ENCODE measurements at places on chromosomes 5 and 9.
A peak's percentile ranks its signal among the peaks of the same experiment; 100 is the strongest.

GRCh38 chr5:173981185-173981761 is 7.7 kb upstream of the C5orf47 start:
- no peak for DNase-seq

- DNase-seq: no peak
These were observed 1034.8 kb downstream of the CDH12 start for GRCh38 chr5:21818370-21818720.

DNA sequence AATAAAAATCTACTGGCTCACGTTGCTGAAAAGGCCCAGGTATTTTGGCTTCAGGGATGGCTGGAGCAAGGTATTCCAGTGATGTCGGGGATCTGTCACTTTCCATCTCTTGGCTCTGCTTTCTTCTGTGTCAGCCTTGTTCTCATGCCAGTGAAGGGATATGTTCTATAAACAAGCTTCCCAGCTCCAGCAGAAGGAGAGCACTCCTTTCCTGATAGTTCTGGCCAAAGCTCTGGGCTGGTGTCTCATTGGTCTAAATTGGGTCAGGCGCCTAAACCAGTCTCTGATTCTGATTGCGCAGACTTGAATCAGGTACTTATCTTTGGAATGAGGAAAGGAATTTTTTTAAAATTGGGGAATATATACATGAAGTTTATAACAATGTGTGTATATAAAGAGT is 5.1 kb downstream of the SNX30 start:
- no peak for DNase-seq

GRCh38 chr5:132315529-132316067 is 21.4 kb downstream of the SLC22A4 start:
- DNase-seq: no peak

DNA sequence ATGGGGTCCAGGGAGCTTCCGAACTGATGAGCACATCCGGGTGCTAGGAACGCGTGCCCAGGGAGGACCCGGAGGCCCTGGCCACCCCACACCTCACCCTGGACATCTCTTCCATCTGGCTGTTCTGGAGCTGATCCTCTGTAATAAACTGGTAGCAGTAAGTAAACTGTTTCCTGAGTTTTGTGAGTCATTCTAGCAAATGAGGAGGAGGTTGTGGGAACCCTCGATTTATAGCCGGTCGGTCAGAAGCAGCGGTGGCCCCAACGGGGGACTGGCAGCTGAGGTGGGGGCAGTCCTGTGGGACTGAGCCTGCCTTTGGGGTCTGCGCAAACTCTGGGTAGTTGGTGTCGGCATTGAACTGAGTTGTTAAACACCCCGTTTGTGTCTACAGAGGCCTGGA is 15.4 kb upstream of the UBAC1 start:
- DNase-seq: no peak

- no peak for DNase-seq
These were observed 50.4 kb upstream of the CDKN2AIPNL start for GRCh38 chr5:134462047-134462575.

DNA sequence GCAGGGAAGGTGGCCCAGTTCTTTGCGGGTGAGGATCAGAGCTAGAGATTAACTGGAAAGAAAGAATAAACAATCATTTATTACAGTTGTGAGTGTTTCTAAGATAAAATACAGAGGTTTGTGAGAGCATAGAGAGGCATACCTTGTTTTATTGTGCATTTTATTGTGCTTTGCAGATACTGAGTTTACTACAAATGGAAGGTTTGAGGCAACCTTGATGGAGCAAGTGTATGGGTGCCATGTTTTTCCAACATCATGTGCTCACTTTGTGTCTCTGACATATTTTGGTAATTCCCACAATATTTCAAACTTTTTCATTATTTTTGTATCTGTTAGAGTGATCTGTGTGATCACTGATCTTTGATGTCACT is 715 bp upstream of the C5orf34 start:
- DNase-seq: no peak

DNA sequence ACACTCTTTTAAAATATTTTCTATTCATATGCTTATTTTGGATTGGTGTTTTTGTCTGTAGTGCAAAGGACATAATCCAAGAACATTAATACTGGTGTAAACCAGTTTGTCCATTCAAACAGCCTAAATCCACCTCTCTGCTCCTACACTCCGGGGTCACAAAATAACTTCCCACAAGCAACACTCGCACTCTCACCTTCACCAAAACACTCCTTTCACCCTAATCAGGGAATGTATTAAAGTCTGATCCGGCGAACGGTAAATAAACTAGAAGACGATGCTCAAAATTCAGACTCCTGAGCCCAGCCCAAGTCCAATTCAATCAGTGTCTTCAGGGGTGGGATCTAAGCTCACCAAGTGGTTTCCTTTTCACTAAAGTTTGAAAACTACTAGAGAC is 649 bp downstream of the AP3B1 start:
- no peak for DNase-seq

DNA sequence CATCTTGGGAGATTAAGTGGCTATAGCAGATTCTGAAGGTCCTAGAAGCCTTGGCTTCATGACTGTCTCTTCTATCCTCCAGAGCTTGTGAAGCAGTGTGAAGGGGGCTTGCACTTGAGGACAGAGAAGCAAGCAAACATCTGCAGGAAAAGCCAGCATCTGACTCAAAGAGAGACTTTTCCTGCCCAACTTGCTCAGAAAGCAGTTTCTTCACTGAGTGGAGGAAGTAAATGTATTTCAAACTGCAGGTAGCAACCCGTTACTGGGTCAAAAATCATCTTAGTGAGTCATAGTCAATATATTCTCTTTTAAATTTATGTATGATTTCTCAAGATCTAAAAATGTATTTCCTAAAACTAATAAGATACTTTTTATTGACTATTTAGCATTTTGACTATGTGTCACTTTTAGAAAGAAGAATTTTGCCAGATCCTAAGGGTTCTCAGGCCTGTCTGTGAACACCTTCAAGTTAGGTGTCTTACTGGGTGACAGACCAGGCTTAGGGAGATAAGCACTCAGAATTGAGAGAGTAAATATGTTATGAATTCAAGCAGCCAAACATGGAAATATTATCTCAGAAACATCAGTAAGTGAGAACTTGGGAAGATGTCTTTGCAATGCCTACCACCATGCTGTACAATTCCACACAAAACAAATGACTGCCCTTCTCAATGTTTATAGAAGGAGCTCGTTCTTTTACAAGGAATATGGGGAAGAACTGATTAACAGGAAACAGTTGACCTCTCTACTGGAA is 72.6 kb upstream of the DMAC1 start:
- DNase-seq: no peak

GRCh38 chr9:98087420-98088354 is 31.2 kb downstream of the NANS start:
- DNase-seq: no peak

DNA sequence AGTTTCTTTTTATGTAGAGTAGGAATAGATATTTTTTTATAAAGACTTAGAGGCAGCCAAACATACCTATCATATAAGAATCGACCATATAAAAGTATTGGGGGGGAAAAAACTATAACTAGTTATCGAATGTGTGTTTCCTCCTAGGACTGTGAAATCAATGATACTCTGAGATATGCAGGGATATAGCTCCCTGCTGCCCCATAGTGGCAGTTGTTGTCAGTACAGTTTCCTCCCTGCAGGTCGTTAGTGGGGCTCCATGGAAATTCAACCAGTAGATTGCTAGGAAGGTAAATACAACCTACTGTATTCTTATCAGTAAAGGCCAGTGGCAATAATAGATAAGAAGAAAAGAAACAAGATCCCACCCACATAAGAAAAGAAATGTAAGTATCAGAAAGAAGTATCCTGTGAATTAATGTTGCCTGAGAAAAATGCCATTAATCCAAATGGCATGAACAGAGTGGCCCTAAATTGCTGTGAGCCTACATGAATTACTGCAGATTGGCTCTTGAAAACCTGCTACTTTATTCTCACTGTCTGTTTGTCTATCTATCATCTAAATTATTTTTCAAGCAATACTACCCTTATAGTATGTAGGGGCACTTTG is 136.9 kb upstream of the FBN2 start:
- no peak for DNase-seq

GRCh38 chr5:135435467-135436330 is 11.4 kb downstream of the DCANP1 start:
- no peak for DNase-seq

- no peak for DNase-seq
These were observed 1.7 kb downstream of the RRAGA start for GRCh38 chr9:19050637-19051591.

GRCh38 chr9:105132606-105133005 is 111.8 kb upstream of the SLC44A1 start:
- no peak for DNase-seq

GRCh38 chr5:135171336-135171735 is 137.3 kb upstream of the PITX1 start:
- no peak for DNase-seq

DNA sequence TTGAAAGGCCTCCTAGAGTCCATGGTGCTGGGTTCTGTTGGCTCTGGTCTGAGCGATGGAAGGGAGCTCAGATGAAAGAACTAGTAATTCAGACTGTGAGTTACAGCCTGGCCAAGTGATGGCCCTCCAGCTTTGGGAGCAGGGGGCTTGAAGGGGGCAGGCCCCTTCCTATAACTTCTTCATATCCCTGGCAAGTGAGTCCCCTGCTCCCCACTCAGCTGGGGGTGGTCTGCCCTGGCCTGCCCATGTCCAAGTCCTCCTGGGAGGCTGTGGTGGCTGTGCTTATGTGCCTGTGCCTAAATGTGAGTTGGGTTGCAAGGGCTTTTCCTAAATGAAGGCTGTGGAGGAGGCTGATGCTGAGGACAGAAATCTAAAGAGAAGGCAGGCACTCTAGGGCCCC is 80.1 kb downstream of the MACROH2A1 start:
- no peak for DNase-seq

- DNase-seq: no peak
These were observed 50.8 kb downstream of the NEURL1B start for GRCh38 chr5:172691886-172692285.

- DNase-seq: no peak
These were observed 86.5 kb downstream of the SREK1 start for GRCh38 chr5:66230551-66230950.

DNA sequence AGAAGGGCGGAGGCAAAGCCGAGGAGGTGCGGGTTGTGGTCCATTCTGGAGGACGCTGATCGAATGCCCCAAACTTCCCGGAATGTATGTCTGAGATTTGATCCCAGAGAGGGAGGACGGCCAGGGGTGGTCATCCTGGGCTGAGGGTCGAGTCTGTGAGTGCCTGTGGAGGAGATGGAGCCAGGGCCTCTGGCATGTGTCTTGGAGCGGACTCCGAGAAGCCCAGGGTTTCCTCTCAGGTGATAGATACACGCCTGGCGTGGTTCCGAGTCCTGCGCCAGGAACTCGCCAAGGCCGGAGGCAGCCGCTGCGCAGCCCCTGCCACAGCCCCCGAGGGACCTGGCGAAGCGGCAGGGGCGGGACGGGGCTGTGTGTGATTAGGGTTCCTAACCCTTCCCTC is 363 bp downstream of the ZNF454 start:
- DNase-seq: no peak

- no peak for DNase-seq
These were observed 6.2 kb upstream of the PRR7 start for GRCh38 chr5:177440211-177440989.

- DNase-seq: no peak
These were observed 183.7 kb downstream of the ZNF462 start for GRCh38 chr9:107046692-107047091.

GRCh38 chr5:131536211-131536826 is 98.7 kb downstream of the RAPGEF6 start:
- DNase-seq: peak; percentile 69

- DNase-seq: no peak
These were observed 279.1 kb downstream of the MSX2 start for GRCh38 chr5:175003531-175003930.

DNA sequence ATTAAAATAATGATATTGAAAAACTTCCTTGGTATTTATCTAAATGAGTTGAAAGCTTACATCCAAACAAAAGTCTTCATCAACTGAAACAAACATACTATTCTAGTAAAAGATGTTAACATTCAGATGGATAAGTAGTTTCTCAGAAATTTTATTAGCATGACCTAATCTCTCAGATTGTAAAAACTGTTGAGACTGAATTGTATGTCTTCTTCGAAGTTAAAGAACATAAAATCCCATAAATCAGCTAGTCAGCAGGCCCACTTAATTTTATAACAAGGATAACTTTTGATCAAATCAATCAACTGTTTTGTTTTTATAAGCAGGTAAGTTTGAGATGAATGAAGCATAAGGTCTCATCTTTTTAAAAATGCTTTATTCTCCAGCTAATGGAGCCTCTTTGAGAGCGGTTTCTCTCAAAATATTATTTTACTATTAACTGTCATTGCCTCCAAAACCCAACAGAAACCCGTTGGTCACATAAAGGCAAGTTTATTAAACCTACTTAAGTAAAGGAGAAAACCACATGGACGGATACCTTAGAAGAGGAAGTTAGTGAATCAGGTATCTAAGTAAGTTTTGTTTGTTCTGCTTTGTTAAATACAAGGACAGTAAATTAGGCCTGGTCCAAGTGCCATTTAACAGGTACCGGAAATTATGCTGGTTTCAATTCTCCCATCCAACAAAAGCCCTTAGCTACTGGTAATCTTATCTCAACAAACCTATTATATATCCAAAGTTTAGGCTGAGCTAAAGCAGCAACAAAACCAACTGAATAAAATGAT is 457.0 kb downstream of the PDE4D start:
- no peak for DNase-seq

GRCh38 chr9:106526716-106527204 is 336.2 kb upstream of the ZNF462 start:
- peak; percentile 32 for DNase-seq

DNA sequence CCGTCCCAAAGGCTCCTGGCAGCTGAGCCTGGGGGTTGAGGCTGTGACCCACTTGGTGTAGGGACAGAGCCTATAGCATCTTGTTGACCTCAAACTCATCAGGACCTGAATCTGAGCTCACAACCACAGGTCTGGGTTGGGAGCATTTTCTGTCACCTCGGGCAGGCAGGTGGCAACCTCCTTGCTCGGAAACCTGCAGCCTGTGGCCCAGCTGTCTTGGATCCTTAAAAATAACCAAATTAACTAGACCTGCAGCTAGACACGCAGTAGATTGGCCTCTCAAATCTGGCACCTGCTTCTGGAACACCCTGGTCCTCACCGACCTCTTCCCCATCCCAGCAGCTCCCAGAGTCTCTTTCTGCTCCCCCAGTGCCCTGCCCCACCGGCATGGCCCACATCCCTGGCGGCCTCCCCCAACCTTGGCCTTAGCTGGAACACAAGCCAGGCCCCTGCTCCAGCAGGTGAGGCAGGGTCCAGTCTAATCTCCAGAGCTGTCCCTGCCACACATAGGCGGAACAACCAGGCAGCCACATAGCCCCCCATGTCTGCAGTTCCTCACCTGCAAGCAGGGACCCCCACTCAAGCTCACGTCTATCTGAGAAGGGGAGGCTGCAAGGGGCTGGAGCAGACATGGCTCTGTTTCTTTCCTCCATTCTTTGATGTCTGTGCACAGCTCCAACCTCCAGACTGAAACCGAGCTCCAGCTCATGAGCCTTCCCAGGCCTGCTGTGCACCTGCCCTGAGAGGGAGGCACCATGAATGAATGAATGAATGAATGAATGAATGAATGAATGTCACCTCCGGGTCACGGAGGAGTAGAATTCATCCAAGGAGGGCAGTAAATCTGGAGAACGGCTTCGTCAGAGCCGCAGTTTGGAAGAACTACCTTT is 28.3 kb downstream of the PAEP start:
- DNase-seq: no peak
